ENCODE measurements at places on chromosomes 7 and 10.

GRCh38 chr10:113431398-113432160 is 121.3 kb upstream of the HABP2 start:
- DNase-seq = no peak

DNA sequence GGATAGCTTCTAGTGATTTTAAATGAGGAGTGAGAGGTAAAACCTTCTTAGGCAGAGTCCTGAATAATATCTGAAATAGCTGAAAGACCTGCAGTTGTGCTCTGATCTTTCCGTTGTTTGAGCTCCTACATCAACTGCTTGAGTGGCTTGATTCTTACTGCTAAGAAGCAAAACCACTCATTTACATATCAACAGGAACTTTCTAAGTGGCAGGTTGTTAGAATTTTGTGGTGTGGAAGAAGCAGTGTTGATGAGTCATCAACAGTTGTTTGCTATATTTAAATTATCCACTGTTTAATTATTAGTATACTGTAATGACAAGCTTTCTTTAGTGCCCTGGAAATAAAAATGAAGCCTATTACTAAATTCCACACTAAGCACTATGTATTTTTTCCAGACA is 689.5 kb downstream of the DNAJB9 start:
- no peak for DNase-seq

GRCh38 chr7:102988631-102989560 is 76.1 kb downstream of the LRRC17 start:
- DNase-seq = no peak

GRCh38 chr10:110022716-110023504 is 15.1 kb downstream of the ADD3 start:
- no peak for DNase-seq

DNA sequence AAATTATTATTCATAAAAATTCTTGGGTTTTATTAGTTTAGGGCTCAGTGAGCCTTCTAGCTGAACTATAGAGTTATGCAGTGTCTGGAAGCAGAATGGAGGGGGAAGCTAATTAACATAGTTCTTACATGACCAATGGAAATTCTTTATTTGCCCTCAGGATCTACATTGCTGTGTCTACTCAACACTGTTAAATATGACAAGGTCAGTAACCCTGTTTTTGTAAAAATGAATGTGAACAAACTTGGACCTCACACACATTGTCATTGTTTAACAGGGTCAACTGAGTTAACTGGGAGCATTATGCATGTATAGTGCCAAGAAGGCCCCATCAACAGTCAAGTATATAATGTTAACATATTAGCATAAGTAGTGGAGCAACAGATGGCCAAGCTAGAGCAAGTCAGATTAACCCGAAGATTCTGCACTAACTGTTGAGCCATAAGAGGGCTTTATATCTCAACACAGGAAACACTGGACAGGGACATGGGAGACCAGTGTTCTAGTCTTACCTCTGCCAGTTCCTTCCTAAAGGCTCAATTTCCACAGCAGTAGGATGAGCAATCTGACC is 122.5 kb upstream of the SEM1 start:
- no peak for DNase-seq
